Activated naive CD8-positive, alpha-beta T cell treated with anti-CD3 and anti-CD28 coated beads, Interleukin-2, amount 10 ng/mL, durations not matched to agents 7 days and 5 days (primary cell): ENCODE measurements at places on chromosomes 3 and 15. TPM values are rescaled to one million over a fixed set of nuclear protein-coding genes. Genes with fewer than 3 reads are reported as not detected.

GRCh38 chr3:128870347-128870746 lies 9.1 kb upstream of the ACAD9 start:
- no peak overlapping the region for H3K27ac ChIP-seq
- no peaks in the 10 kb centered on the region for H3K36me3 ChIP-seq
- no peak overlapping the region for H3K4me3 ChIP-seq
- H3K4me1 ChIP-seq: peaks cover under 1% of the 10 kb centered on the region
- DNase-seq: no peak

The CPN2 gene
- total RNA-seq: not detected

The FMN1 gene
- total RNA-seq: 0.45 TPM

DNA sequence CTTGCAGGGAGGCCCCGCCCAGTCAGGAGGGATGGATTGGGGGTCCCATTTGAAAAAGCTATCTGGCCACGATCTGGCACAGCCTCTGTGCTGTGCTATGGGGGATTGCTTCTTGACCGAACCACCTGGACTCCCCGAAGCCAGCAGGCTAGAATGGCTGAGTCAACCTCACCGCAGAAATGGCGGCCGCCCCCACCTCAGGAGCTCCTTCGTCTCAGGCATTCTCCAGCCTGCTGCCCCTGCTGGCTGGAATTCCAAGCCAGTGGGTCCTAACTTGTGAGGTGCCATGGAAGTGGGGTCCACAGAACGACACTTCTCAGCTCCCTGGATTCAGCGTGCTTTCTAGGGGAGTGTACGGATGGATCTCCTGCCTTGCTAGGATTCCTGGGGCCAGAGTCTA lies 180.5 kb upstream of the TRIM42 start:
- no peak overlapping the region for H3K4me3 ChIP-seq
- H3K27ac ChIP-seq: no peak overlapping the region
- no peak for DNase-seq
- no peaks in the 10 kb centered on the region for H3K4me1 ChIP-seq
- H3K27me3 ChIP-seq: peaks cover 3% of the 10 kb centered on the region

DNA sequence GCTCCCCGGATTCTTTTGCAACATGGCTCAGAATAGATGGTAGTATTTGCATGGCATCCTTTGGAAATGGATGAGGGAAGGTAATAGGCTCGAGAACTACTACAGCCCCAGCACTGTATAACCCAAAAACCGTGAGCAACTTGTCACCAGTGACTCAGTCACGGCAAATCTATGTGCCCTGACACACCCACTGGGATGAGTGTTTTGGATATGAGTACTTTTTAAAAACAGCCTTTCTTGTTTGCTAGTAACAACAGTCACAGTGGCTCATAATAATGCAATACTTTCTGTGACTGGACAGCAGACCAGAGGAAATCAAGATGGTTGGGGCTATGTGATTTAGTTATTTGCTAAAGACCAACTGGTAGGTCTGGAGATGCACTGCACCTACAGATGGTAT lies 299.6 kb downstream of the ULK4 start:
- no peak overlapping the region for H3K27ac ChIP-seq
- no peak for DNase-seq
- no peaks in the 10 kb centered on the region for H3K4me1 ChIP-seq
- H3K4me3 ChIP-seq: no peak overlapping the region

GRCh38 chr15:101232677-101233076 lies 19.2 kb downstream of the CHSY1 start:
- H3K4me3 ChIP-seq: no peak overlapping the region
- H3K27ac ChIP-seq: no peak overlapping the region
- peaks cover 31% of the 10 kb centered on the region for H3K4me1 ChIP-seq
- H3K36me3 ChIP-seq: peaks cover 76% of the 10 kb centered on the region

DNA sequence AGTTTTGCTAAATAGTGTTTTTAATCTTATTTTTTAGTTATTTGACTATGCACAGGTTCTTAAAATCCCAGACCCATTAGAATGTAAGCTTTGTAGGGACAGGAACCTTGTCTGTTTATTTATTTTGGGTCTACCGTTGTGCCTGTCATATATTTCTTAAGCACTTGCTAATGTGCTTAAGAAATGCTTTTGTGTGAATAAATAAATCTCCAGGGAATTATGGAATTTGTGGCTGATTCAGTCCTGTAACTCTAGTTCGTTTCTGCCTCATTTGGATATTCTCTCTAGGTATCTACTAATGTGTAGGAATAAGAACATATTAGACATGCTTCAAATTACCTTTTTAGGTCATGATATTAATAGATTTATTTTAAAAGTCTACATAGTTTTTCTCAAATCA lies 161.6 kb downstream of the LPP start:
- H3K36me3 ChIP-seq: peaks cover 16% of the 10 kb centered on the region
- H3K27ac ChIP-seq: no peak overlapping the region
- H3K4me1 ChIP-seq: peaks cover 8% of the 10 kb centered on the region
- no peaks in the 10 kb centered on the region for H3K27me3 ChIP-seq
- DNase-seq: no peak

DNA sequence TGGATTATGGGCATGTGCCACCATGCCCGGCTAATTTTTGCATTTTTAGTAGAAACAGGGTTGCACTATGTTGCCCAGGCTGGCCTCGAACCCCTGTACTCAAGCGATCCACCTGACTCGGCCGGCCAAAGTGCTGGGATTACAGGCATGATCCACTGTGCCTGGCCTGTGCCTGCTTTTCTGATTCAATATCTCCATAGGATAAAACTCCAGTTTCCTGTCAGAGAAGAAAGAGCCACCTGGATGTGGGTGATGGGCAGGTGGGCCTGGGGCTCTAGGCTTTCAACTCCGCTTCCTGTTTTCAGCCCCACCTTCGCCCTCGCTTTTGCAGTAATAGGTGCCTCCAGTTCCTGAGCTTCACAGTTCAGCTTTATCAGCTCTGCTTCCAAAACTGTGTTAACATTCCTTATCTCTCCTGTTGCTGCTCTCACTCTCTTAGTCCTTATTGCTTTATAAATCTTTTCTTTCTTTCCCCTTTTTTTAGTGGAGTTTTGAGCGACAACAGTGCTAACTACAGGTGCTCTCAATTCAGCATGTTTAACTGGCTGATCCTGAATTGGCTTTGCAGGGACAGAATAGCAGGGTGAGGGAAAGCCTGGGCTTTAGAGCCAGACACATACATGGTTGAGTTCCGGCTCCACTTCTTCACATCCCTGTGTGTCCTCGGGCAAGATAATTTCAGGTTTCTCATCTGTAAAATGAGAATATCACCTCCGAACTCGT lies 21.1 kb upstream of the PDE8A start:
- DNase-seq: no peak
- no peak overlapping the region for H3K4me3 ChIP-seq
- H3K27me3 ChIP-seq: peaks cover 17% of the 10 kb centered on the region
- no peak overlapping the region for H3K27ac ChIP-seq

DNA sequence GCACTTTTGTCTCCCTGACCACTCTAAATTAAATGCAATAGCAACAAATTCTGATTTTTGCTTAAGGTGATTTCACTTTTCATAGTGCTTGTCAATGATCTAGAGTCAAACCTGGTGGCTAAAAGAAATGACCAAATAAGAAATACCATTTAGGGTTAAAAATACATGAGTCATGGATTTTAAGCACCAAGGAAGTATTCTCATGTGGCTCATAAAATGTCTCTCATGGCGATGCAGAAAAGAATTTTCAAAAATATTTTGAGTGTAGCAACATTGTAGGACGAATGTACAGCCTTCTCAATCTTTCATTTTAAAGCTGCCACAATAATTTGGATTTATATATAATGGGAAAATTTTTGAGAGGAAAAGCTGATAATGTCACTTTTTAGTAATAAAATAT lies 193.6 kb downstream of the EPHA3 start:
- H3K27me3 ChIP-seq: no peaks in the 10 kb centered on the region
- H3K4me3 ChIP-seq: no peak overlapping the region
- no peaks in the 10 kb centered on the region for H3K36me3 ChIP-seq
- H3K4me1 ChIP-seq: no peaks in the 10 kb centered on the region
- no peak overlapping the region for H3K27ac ChIP-seq
- no peak for DNase-seq

GRCh38 chr3:150251187-150252062 lies 156.7 kb upstream of the TSC22D2 start:
- H3K27me3 ChIP-seq: peaks cover 27% of the 10 kb centered on the region
- H3K36me3 ChIP-seq: no peaks in the 10 kb centered on the region
- H3K4me3 ChIP-seq: no peak overlapping the region
- DNase-seq: no peak
- no peaks in the 10 kb centered on the region for H3K4me1 ChIP-seq
